ENCODE measurements at places on chromosomes 16 and 17.

DNA sequence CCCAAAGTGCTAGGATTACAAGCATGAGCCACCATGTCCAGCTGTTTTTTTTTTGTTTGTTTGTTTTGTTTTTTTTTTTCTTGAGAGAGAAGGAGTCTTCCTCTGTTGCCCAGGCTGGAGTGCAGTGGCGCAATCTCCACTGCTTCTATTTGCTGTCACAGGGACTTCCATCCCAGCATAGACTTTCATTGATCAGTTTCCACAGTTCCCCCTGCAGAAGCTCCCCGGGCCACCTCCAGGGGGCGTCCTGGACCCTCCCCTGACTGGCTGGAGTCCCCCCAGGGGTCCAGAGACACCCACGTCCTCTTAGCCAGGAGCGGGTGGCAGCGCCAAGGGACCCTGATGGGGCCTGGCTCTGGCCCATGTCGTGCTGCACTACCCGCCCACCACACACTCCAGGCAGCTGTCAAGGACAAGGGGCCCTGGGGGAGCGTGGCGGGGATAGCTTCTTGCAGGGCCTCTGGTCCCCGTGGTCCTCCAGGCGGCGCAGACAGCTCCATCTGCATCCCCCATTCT, 3.1 kb upstream of the NPW start:
- DNase-seq: no peak

DNA sequence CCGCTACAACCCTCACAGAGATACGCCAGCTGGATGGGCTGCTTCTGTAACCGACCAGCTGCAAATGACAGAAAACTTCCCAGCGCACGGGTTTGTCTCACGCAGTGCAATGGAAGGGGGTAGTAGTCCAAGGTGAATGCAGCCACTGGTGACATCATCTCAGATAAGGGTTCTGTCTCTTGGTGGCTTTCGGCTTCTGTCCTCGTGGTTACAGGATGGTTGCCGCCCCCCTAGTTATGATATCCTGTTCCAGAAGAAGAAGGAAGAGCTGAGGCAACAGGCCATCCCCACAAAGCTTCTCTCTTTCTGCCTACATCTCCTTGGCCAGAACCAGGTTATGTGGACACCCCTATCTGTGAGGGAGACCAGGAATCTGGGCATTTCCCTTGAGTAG, 40.3 kb upstream of the BAHCC1 start:
- no peak for DNase-seq

DNA sequence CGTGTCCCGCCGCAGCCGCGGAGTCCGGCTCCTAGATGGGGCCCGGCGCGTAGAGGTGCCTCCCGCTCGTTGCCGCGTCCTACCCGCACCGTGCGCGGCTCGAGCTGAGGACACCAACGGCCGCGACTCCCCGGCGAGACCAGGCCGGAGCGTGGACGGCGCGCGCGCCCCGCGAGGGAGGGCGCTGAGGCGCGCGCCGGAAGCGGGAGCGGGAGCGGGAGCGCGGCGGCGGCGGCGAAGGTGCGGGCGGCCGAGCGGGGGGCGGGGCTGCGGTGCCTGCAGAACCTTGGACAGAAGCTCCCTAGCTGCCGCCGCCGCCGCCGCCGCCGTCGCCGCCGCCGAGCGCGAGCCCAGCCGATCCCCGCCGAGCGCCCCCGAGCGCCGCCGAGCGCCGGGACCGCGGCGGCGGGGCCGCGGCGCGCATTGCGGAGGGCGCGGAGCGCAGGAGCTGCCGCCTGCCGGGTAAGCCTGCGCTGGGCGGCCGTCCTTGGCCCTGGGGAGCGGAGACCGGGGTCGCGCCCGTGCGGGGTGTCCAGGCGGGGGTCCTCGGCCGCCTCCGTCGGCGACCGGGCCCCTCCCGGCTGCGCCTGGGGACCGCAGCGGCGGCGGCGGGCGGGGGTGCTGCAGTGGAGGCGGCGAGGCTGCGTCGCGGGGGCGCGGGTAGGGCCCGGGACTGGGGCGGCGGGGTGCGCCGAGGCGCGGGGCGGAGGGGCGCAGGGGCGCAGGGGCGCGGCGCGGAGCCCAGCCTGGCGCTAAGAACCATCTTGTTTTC, at the start of gene CDK5R1:
TSS of gene CDK5R1 (plus strand) at position 293 of the 772 bp plus-strand sequence. CDS start 628 bp downstream, outside the sequence.
- peak; percentile 68 for DNase-seq

GRCh38 chr16:11296706-11297491, 15.8 kb upstream of the PRM1 start:
- no peak for DNase-seq

DNA sequence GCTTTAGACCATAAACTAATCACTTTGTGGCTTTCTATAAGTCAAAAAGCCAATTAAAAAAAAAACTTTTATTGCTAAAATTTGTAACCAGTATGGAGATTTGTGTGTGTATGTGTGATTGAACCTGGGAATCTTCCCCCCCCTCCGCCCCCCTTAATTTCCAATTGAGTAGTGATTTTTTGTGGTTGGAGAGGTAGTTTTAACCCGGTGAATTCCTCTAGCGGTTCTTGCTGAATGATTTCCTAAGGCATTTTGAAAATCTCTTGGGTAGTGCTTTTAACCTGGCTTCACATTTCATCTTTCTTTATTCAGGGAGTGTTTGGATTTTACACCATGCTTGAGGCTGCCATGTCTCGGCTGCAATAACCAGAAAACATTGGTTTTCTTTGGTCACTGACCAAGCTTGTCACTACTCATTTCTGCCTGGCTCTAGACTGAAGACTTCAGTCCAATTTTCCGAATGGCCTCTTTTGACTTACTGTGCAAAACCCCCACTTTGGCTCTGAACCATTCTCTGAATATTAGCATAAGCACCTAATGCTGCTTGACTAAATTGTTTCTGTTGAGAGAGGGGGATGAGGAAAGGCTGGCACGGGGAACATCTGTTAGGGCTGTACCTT, 35.6 kb downstream of the PRKCA start:
- peak; percentile 11 for DNase-seq

- no peak for DNase-seq
Observed at GRCh38 chr17:19904412-19904811, 36.7 kb upstream of the ULK2 start.

GRCh38 chr16:74771656-74772315, 2.8 kb downstream of the FA2H start:
- DNase-seq: no peak

DNA sequence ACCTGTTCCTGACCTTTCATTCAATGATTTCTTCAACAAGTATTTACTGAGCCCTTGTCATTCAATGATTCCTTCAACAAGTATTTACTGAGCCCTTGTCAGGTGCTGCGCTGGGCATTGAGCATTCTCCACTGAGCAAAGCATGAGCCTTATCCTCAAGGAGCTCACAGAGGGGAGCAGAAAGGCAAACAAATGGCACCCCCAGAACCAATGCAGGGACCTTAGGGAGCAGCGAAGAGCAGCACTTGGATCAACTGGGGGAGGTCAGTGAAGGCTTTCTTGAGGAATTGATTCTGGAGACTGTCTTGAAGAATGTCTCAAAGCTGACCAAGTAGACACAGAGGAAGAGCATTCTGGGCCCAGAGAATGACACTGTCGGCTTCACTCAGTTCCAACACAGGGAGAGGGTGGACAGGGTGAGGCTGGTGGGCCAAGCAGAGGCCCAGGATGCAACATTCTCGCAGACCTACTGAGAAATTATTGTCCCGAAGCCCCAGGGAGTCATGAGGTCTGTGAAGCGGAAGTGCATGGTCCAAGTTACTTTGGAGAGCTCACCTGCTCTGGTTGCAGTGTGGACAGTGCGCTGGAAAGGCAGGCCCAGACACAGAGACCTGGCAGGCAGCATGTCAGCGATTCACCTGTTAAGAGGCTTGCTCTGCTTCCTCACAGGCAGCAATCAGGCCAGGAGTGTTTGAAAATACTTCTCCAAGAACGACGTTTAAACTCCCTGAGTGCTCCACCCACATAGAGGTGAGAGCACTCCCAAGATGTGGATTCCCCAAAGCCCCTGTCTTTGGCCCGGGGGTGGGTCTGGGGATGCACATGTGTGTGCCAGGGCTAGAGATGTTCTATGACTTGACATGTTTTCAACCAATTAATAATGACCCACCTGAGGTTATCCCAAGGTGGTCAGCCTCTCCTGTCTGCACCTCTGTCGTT, 3.2 kb upstream of the MPO start:
- no peak for DNase-seq

DNA sequence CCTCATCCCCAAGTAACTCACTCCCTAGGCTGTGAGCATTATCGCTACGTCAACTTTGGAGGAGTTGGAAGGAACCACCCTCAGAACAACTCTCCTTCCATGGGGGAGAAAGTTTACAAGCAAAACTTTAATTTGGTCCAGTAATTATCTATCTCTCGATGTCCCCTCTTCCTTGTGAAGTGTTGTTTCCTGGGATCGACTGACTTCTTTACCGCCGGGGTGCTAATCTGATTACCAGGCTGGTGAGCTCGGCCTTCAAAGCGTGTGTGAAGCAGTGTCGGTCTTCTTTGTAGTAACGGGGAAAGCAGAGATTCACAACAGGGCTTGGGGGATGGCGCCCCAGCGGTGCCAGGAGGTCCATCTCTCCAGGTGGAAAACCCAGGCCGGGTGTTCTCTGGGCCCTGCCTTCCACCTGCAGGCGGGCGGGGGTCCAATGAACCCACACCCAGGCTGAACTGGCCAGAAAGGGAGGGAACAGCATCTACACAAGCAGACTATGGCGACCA, 14.5 kb upstream of the FOXF1 start:
- DNase-seq: no peak

DNA sequence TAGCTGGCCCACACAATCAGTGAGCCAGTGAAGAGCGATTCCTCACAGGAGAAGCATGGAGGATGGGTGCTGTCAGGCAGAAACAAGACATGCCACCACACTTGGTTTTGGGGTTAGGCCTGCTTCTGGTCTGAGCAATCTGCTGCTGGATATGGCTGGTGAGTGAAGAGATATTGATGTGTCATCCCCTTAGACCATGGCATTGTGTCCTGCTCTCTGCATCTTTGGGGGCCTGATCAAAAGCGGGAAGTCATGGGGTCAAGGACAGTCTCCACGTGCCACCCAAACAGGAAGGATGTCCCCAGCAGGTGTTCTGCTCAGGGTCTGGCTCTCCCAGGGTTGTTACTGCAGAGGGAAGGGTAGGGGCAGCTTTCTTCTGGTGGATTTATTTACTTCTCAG, 140.7 kb downstream of the PRKCB start:
- no peak for DNase-seq

GRCh38 chr17:68381076-68381900, 76.0 kb downstream of the WIPI1 start:
- no peak for DNase-seq

DNA sequence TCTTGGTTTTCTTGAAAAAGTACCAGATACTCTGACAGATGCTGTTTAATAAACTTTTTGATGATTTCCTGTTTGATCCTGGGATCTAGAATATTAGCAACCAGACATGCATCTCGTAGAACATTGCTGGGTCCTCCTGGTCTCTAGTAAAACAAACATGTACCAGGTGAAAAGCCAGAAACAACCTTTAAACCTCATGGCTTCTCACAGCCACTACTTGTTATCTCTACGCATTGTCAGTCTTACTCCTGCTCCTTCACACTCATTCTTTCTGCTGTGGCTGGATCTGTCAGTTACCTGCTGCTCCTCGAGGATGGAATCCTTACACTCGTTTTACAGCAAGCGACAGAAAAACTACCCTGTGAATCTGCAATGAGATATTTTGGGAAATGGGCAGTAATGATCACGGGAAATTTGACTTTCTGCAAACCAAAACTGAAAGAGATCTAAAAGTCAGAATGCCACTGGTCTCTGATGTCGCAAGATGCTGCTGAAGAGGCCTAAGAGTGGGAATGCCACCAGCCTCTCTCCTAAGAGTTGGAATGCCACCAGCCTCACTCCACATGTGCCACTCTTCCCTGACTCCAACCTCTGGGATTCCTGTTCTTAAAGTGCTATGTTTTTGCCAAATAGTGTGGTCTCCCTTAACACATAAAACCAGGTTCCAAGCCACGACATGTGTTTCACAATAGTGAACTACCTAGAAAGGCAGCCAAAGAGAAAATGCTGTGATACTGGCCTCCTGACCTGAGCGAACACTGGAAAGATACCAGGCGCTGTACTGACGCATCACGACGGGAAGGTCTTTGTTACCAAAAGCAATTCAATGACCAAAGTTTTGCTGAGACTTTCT, 86.3 kb downstream of the VPS53 start:
- no peak for DNase-seq

DNA sequence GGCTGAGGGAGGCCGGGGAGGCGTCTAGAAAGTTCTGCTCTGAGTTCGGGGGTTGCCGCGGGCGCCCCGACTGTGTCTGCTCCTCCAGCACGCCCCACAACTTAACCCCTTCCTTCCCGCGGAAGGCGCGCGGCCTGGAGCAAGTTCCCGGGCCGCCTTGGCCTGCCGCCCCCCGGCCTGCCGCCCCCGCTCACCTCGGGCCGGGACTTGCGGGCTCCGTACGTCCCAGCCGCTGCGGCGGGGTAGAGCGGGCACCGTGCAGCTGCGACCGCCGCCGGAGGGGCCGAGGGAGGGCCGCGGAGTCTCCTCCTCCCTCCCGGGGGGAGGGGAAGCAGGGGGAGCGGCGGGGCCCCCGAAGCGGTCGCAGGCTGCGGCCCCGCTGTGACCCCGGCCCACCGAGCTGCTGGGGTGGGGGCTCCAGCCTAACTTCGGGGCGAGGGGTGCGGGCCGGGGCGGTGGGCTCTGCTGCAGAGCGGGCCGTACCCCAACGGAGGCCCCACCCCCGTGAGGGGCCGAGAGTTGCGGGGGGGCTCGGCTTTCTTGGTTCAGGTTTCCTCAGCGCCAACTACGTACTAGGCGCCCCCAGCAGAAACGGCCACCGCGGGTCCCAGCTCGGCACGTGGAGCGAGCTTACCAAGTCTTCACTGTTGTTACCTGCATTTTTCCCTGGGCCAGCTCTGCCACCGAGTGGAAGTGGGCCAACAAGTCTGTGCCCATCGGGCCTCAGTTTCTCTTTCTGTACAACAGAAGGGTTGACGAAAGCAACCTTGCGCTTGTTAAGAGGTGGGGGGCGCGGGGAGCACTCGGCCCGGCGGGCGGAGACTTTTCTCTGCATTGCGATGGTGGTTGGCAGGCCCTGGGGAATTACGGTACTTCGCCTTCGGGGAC, at the start of gene CCDC102A:
TSS of gene CCDC102A (minus strand) at position 266 of the 888 bp plus-strand sequence. CDS start 7,394 bp downstream, outside the sequence.
- no peak for DNase-seq

- no peak for DNase-seq
Observed at GRCh38 chr16:76335180-76335974, 58.2 kb downstream of the CNTNAP4 start.

- DNase-seq: no peak
Observed at GRCh38 chr17:78997231-78997741, 12.3 kb downstream of the CANT1 start.

GRCh38 chr16:15639061-15639568, 3.8 kb downstream of the MARF1 start:
- DNase-seq: no peak

GRCh38 chr16:11726008-11726407, 16.6 kb downstream of the TXNDC11 start:
- DNase-seq: no peak

DNA sequence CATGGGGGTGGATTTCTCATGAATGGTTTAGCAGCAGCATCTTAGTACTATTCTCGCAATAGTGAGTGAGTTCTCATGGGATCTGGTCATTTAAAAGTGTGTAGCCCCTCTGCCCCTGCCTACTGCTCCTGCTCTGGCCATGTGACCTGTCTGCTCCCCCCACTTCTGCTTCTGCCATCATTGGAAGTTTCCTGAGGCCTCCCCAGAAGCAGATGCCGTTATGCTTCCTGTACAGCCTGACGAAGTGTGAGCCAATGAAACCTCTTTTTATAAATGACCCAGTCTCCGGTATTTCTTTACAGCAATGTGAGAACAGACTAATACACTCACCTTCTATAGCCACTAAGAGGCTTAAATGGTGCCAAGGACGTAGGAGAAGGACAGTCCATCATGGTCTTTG, 51.5 kb downstream of the NOL11 start:
- DNase-seq: no peak

Data from NCI-H1105 (cell line).